ENCODE measurements at places on chromosomes 16 and 17.

DNA sequence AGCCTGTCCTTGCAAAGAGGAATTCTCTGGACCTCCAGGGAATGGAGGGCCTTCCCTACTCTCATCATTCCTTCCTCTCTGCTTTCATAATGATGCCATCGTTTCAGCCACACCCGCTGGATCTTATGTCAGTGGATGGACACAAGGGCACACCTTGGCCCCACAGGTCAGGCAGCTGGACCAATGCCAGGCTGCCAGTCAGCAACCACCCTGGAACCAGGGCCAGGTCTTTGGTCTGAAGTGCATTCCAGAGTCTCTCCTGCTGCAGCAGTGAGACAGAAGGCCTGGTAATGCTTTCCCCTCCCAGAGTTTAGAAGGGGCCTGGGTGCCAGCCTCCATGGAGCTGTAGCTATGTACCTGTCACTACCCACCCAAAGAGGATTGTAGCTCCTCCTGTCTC, 7.4 kb downstream of the C1QL1 start:
- DNase-seq, result no peak

DNA sequence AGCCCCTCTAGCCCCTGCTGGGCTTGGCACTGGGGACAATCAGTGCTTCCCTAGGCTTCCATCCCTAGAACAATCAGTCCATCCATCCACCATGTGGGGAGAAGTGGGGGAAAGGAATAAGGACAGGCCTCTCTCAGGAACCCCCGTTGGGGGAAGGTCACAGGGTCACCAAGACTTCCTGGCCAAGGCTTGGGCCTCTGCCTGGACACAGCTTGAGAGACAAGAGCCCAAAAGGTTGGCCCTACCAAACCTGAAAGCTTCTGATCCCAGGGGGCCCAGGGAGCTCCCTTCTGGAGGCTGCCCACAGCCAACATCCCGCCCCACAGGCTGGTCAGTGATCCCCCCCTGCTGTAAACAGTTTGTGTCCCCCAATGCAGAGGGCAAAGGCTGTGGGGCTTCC, 16.2 kb upstream of the MTMR4 start:
- DNase-seq, result no peak

DNA sequence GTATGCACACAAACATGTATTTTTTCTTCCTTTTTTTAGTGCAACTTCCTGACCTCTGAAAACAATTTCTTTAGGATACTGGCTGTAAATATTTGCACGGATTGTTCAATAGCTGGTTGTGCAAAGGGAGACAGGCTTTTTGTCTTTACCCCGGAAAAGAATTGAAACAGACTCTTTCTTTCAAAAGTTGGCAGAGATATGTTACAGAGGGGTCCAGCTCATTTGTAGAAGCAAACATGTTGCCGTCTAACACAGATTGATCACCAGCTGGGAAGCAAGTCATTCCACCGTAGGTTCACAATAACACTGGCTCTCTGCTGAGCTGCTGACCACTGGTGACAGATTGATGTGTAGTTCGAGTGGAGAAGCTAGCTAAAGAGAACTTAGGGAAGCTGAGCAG, 130.9 kb downstream of the STX8 start:
- DNase-seq, result no peak

DNA sequence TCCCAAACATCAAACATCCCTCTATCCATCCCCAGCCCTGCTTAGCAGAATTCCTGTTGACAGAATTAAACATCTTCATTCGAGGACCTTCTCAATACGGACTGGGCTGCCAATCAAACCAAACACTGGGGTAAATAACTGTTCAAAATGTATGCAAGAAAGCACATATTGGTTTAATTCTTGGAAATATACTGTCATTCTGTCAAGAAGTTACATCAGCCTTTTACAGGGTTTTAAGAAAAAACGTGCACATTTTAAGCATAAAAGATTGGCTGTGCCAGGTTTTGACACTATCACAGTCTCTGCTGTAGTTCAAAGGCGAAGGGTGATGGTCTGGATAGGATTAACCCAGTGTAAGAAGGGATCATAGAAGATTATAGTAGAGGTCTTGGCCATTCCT, 25.1 kb upstream of the CCNF start:
- no peak for DNase-seq

All from liver (tissue), 10 donors.